Subcutaneous preadipocyte (primary cell): ENCODE measurements at places on chromosomes 6 and 20. TPM values are rescaled to one million over a fixed set of nuclear protein-coding genes. Genes with fewer than 3 reads are reported as not detected.

Gene MAS1
- not detected in 2 replicates for total RNA-seq

Gene HLA-DRB1
- total RNA-seq: under 0.01 TPM in 1 of 2 replicates, not detected in the other

Gene PTK6
- under 0.01 TPM in 1 of 2 replicates, not detected in the other for total RNA-seq

Gene C20orf141
- 0.37 TPM in 1 of 2 replicates, not detected in the other for total RNA-seq

Gene CTNNBL1
- 19.1 and 24.6 TPM in 2 replicates for total RNA-seq

Gene BFSP1
- 0.73 and 0.98 TPM in 2 replicates for total RNA-seq

Gene IMPG1
- total RNA-seq: not detected in 2 replicates

Gene TBPL1
- 10.7 and 19.2 TPM in 2 replicates for total RNA-seq

Gene NRSN1
- total RNA-seq: not detected in 2 replicates

Gene AVP
- total RNA-seq: not detected in 2 replicates

Gene CALHM4
- not detected in 2 replicates for total RNA-seq

Gene ZC3H12D
- total RNA-seq: under 0.01 and 0.37 TPM in 2 replicates

Gene BTBD3
- total RNA-seq: 15.4 and 20.3 TPM in 2 replicates

Gene HCK
- not detected in 2 replicates for total RNA-seq

Gene SLC32A1
- total RNA-seq: not detected in 2 replicates

Gene XKR7
- total RNA-seq: not detected in 2 replicates

Gene PDE10A
- 0.20 and 0.73 TPM in 2 replicates for total RNA-seq

Gene RSPH3
- total RNA-seq: 4.0 and 6.1 TPM in 2 replicates

Gene TAP1
- 32.0 and 33.4 TPM in 2 replicates for total RNA-seq

Gene PDYN
- total RNA-seq: not detected in 2 replicates

Gene EEF1E1
- total RNA-seq: 36.7 and 38.5 TPM in 2 replicates

Gene TSHZ2
- total RNA-seq: 6.8 and 9.6 TPM in 2 replicates

Gene LHFPL5
- not detected in 2 replicates for total RNA-seq

Gene UNC5CL
- total RNA-seq: under 0.01 TPM in 2 replicates

Gene RNASET2
- total RNA-seq: 12.5 and 31.3 TPM in 2 replicates

Gene HSD17B8
- total RNA-seq: 5.3 and 7.0 TPM in 2 replicates

Gene PDE7B
- 7.2 and 25.4 TPM in 2 replicates for total RNA-seq

Gene NFATC2
- under 0.01 and 0.20 TPM in 2 replicates for total RNA-seq

Gene OPRM1
- total RNA-seq: not detected in 2 replicates

Gene CPNE5
- not detected in 2 replicates for total RNA-seq

Gene REM1
- not detected in 2 replicates for total RNA-seq
